NCI-H460 (cell line): ENCODE measurements at places on chromosomes 13 and 19.

GRCh38 chr19:6677883-6678689, 8.1 kb upstream of the TNFSF14 start:
- no peak for DNase-seq

GRCh38 chr19:13913352-13913751, 7.4 kb downstream of the CC2D1A start:
- no peak for DNase-seq

GRCh38 chr13:44685641-44686040, 109.5 kb upstream of the TSC22D1 start:
- no peak for DNase-seq

DNA sequence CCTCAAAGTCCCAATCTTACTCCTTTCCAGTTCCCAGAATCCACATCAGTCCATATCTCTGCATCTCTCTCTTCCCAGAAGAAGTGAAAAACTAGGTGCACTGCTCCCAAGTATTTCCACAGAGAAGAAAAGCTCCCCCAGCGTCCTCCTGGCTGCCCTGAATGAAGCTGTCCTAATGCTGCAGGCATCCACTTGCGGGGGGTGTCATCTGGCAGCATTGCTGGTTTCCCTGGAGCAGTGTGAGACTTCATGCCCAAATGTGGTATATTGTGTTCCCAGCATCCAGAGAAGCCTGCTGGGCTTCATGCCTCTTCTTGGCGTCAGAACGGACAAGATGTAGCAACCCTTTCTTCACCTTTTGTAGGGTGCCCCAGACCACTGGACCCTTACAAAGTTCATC, 32.9 kb upstream of the ARHGEF7 start:
- DNase-seq: no peak

GRCh38 chr13:39345982-39346381, 257.0 kb downstream of the LHFPL6 start:
- no peak for DNase-seq
